ENCODE measurements at places on chromosomes 3 and 15.

- no peak for DNase-seq
Observed at GRCh38 chr15:69648212-69648611, 195.6 kb downstream of the RPLP1 start.

GRCh38 chr3:139123377-139124095 is 78.8 kb upstream of the PRR23C start:
- DNase-seq = no peak

DNA sequence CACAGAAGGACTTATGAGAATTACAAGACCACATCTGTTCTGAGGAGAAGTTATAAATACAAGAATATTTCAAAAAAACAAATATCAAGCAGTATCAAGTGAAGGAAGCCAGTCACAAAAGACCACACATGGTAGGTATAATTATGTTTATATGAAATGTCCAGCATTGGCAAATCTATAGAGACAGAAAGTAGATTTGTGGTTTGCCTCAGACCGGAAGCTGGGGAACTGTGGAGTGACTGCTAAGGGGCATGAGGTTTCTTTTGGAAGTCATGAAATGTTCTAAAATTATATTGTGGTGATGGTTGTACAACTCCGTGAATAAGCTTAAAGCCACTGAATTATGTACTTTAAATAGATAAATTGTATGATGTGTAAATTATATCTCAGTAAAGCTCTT is 136.9 kb downstream of the FRMD5 start:
- no peak for DNase-seq

DNA sequence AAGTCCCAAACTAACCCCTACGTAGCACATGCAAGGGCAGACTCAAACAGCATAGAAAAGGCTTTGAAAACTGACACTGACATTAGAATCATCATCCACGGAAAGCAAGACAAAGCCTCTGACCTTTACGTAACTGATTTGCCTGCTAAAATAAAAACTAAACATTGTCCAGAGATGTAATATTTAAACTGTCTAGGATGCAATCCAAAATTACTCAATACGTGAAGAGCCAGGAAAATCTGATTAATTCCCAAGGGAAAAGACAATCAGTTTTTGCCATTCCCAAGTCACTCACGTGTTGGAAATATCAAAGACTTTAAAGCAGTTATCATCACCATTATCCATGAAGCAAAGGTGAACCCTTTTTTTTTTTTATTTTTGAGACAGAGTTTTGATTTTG is 13.3 kb upstream of the IQCF1 start:
- no peak for DNase-seq

GRCh38 chr3:196096382-196096953 is 14.6 kb upstream of the TFRC start:
- no peak for DNase-seq

DNA sequence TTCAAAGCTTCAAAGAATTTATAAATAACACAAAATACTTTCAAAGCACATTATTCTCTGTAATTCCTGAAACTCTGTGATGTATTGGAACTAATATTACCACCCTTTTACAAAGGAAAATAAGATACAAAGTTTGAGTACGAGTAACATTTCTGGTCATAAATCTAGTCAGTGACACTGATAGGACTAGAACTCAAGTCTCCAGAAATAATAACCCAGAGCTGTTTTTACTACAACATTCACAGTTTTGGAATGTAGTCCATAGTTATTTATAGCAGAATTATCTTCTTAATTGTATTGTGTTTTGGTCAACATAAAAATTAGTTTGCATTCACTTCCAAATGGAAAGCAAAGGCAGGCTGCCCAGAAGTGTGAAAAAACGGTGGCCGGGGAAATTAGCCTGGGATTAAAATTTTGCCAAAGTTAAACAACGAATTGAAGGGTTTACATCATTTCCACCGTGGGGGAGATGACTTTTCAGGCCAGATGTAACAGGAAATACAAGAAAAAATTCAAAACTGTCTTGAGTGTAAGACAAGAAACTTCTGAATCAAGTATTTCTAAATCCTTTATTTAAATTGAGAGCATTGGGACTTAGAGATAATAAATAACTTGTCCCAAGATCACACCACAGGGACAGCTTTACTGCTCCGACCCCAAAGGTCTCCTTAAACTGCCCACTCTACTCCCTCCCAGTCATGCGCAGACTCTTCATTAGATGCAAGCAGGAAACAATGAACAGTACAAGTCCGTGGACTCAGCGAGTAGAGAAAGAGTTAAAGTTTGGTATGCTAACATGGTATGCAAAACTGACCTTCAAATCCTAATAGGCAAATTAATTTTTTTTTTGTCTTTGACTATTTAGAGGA is 74.3 kb upstream of the VGLL4 start:
- DNase-seq = no peak

DNA sequence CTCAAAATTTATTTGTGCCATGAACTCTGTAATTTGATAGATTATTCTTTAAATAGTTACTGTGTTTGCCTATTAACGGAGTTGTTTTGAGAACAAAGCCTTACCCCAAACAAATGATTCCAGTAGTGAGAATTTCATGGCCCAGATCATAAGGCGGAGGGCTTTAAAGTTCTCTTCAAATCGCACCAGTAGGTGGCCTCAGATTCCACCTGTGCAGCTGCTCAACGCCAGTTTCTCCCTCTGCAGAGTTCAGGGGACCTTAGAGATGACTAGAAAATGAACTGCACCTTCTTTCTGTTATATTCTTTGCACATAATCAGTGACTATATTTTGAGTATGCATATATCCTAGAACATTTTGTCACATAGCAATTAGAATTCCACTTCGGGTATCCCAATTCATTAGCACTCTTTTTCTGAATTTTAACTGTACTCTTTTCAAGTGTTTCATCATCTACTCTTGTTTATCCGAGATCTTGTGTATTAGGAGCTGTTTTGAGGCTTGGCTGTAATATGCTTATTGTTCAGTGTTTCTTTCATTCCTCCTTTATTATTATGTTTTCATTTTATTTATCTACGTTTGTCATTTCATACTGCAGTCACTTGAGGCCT is 232.6 kb upstream of the CHRM5 start:
- no peak for DNase-seq

DNA sequence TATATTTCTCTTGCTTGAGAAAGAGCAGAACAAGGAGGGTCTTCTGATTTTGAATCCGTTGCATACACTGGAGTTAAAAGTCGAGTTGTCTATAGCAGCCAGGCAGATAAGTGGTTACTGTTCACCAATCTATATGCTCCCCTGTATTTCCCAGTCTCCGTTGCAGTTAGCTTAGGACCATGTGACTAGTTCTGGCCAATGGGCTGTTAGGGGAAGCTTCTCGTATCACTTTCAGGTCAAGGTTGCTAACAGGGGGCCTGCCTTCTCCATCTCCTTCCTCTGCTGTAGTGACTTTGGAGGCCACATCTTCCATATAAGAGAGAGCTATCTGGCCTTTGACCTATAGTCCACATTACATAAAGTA is 188.5 kb upstream of the KBTBD8 start:
- DNase-seq = no peak

DNA sequence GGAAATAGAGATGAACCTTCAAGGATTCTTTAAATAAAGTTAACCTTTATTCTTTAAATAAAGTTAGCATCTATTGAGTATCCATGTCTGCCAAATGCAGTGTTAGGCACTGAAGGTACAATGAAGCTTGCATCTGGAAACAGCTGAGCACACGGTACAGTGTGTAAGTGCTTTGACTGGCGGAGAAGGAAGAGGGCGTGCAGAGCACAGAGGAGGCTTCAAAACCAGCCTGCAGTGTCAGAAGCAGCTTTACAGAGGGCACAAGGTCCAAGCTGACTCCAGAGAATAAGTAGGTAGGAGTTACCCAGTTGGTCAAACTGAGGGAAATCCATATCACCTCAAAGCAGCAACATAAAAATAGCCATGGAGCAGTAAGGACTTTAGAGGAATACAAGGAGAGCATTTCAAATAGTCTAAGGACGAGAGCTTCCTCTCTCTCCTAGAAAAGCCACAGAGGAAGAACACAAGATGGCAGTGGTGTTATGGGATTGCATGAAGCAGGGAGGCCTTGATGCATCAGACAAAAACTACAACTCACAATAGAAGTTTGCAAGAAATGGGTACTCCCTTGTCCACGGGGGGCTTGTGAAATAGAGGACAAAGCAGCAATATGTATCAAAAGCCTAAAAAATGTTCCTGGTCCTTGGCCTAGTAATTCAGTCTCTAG is 60.3 kb upstream of the PPP2R3A start:
- no peak for DNase-seq

- DNase-seq = no peak
Observed at GRCh38 chr15:39299486-39300267, 281.2 kb upstream of the THBS1 start.

GRCh38 chr3:71688121-71688520 is 37.1 kb downstream of the EIF4E3 start:
- DNase-seq = no peak

- DNase-seq = no peak
Observed at GRCh38 chr3:62817678-62818077, 57.5 kb downstream of the CADPS start.

GRCh38 chr3:41522612-41523011 is 323.3 kb downstream of the CTNNB1 start:
- DNase-seq = no peak

DNA sequence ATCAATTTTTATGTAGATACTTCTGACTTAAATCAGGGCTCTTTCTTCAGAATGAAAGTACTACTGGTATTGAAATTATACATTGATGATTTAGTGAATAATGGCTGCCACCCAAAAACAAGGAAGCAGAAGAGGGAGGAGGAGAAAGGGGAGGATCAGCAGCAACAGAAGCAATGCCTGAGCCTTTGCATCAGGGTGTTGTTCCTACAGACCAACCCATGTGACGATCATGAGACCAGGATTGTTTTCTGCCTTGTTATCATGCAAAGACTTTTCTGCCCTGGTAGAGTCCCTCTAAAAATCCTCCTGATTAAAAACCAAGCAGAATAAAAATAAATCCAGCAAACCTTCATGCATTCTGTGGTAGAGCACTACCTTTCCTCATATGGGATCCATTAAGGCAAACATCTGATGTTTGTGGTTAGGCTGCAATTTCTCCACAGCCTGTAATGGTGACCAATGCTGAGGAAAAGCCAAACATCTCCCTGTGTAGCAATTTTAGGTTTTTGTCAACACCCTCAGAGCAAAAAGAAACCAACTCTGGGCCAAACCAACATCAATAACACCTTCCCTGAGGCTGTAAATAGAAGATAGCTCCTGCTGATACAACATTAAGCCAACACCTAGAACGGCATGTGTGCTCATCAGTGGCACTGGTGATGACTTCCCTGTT is 191.7 kb downstream of the ATP8B4 start:
- DNase-seq = no peak

DNA sequence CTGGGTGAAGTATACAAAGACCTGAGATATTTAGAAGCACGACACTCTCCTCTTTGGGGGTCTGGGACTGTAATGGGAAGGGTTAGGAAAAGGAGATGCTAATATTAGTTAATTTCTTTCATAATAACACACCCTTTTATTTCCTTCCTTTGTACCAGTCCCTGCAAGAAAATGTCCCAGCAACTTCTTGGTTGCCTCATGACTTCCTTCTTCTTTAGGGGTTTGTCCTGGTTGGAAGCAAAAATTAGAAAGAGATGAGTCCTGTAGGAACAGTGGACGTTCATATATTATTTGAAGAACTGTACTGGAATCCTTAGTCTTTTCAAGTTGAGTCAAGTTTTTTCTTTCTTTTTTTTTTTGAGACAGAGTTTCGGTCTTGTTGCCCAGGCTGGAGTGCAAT is 227.8 kb upstream of the TBL1XR1 start:
- no peak for DNase-seq

All from T-helper 17 cell (primary cell).